ENCODE measurements at places on chromosomes 7 and 10.

GRCh38 chr7:83072576-83073517 is 89.8 kb downstream of the PCLO start:
- no peak for DNase-seq

DNA sequence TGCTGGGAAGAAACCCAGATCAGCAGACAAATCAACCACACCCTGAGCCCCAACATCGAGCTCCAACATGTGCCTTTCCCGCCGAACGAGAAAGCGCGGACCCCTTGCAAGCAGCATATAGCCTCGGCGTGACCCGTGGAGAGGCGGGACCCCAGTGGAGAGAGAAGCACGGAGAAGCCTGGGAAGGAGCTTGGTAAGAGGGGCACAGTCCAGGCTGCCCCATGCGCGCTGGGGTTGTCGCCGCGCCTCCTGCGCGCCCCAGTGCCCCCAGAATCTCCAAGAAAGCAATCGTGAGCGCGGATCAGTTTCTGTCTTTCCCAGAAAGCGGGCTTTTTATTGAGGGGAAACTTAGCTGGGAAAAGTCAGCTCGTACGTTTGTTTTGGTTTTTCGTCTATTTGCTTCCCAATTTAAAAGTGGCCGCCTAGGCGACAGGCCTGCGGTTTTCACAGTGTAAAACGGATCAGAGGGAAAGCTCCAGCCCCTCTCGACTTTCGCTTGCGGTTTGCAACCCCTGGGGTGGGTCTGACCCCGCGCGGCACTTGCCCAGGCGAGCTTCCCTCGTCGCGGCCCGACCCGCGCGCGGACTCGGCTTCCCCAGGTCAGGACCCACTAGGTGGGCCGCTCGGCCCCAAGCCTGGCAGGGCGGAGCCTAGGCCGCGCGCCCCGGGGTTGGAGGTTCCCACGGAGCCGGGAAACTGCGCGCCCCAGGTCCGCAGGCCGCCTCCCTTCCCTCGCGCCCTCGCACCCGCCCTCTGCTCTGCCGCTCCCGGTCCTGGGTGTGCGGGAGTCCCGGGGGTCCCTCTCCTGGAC is 31.1 kb downstream of the SKIDA1 start:
- DNase-seq: no peak

DNA sequence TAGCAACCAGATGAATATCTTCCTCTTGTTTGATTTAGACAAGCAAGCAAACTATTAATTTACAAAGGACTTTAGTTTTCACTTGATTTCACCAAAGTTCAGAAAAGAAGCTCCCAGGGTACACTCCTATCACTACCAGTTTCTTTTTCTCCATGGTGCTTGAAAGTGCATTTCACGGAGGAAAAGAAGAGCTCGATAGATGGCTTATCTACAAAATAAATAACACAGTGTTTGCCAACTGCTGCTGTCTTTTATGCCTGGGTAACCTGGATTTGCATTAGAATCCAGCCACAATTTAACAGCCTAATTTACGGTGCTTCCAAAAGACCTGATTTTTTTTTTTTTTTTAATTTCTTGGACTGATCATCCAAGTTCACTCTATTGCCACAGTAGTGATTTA is 275.7 kb downstream of the GPR37 start:
- no peak for DNase-seq

GRCh38 chr7:29005829-29006228 is 47.7 kb upstream of the TRIL start:
- no peak for DNase-seq

DNA sequence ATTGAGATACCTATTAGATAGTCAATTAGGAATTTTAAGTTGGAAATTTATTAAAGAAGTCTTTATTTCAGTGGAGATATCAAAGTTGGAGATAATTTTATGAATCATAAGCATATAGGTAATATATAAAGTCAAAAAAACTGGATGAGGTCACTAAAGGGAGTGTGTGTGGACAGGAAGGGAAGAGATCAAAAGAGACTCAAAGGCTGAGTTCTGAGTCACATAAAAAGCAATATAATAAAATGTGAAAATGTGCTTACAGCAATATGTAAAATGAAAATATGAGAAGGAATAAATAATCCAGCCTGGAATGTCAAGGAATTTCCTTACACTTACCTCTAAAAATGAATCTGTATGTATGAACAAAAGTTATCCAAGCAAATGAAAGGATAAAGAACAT is 583.3 kb upstream of the SORCS1 start:
- DNase-seq: no peak

DNA sequence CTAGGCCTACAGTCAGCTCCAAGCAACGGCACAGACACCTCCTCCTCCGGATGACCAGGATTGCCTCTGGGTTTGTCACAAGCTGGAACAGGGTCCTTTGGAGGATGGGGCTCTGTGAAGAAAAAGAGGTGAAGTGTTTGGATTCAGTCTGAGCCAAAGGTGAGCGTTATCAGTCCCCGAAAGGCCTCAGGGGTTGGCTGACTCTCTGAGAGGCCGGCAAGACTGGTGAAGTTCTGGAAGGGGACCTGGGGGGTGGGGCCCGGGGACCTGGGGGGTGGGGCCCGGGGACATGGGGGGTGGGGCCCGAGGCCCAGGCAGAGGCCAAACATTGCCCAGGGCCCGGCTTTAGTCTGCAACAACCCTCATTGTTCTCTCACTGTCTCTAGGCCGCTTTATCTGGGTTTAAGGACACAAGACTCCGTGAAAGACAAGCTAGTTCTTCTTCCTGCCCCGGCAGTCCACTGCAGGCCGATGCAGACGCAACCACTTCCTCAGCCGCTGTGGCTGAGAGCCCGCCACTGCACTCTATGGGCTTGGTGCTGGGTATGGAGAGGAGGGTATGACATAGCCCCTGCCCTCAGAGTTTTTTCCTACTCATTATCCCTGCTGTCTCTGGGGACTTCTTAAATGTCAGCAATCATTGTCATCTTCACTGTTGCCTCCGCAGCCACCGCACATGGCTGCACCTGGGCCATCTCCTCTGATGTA is 27.4 kb upstream of the PSAP start:
- no peak for DNase-seq

GRCh38 chr10:52566471-52567246 is 205.9 kb downstream of the MBL2 start:
- DNase-seq: no peak

- no peak for DNase-seq
These were observed 111.0 kb downstream of the NRP1 start for GRCh38 chr10:33223326-33224000.

DNA sequence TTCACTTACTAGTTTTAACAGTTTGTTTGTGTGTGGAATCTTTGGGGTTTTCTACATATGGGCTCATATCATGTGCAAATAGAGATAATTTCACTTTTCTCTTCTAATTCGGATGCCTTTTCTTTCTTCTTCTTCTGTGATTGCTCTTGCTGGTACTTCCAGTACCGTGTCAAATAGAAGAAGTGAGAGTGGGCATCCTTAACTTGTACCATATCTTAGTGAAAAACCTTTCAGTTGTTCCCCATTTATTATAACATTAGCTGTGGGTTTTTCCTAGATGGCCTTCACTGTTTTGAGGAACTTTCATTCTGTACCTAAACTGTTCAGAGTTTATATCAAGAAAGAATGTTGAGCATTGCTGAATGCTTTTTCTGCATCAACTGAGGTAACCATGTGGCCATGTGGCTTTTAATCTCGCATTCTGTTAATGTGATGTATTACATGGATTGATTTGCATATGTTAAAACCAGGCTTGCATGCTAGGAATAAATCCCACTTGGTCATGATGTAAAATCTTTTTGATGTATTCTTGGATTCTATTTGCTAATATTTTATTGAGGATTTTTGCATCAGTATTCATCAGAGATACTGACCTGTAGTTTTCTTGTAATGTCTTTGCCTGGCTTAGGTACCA is 78.7 kb downstream of the FAM107B start:
- no peak for DNase-seq

GRCh38 chr7:142481548-142481947 is 223.7 kb upstream of the PRSS58 start:
- no peak for DNase-seq

GRCh38 chr10:32161586-32161985 is 105.4 kb upstream of the KIF5B start:
- no peak for DNase-seq

DNA sequence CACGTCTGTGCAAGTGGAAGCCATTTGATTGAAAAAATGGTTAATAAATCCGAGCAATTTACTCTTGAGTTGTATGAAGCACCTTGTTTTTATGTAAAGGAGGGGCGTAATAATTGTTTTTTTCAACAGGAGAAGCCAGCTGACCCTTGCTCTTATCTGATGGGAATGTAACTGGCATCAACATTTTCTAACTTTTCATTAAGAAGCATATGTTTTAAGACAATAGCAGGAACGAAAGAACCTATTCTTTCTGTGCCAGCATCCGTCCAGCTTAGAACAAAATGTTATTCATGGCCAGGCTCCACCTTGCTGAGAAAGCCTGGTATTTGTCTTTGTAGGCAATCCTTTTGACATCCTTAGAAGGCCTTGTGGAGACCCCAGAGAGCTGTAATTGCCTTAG is 22.2 kb upstream of the AFAP1L2 start:
- DNase-seq: no peak

DNA sequence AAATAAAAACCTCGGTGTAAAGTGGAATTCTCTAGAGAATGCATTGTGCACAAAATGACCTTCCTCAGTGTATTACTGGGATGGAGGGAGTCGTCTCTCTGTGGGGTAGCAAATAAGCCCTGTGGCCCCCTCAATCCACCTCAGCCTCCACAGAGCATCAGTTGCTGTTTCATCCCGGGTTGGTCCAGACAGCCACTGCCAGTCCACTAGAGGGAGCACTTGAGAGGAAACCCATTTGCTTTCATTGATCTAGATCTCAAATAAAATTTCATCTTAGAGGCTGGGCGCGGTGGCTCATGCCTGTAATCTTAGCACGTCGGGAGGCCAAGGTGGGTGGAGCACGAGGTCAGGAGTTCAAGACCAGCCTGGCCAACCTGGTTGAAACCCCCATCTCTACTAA is 1128.7 kb downstream of the CNTNAP2 start:
- peak; percentile 3 for DNase-seq

GRCh38 chr7:108456845-108457540 is 757 bp upstream of the NRCAM start:
- DNase-seq: no peak

DNA sequence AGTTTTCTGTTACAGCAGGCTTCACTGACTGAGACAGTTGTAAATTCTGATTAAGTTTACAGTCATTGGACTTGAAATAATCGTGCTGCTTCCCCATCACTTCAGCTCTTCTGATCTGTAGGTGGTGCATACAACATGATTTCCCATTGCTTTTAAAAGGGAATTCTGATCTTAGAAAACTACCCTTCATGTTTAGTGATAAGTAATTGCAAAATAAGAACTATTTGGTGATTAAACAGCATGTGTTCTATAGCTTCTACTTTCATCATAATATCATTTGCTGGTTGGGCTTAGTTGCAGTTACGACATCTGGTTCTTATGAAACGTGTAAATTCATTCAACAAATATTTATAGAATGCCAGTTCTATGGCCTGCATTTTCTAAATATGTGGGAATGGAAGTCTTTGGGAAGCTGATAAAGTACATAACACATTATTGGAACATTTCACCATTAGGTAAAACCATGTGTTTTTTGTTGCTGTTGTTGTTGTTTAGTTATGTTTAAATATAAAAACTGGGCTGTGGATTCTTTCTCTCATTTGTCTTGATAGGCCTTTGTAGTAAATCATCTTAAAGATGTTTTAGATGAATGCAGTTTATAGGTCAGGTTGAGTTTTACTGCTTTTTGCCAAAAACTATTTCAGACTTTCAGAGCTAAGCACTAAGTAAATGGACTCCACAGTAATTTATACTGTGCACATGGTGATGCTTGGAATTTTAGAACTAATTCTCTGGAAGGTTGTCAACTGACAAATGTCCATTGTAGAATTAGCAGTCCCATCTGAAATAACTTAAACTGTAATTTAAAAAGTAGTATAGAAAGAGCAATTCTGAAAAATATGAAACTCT is 13.1 kb downstream of the GNAI1 start:
- no peak for DNase-seq

GRCh38 chr10:132706701-132707100 is 79.2 kb downstream of the NKX6-2 start:
- DNase-seq: no peak

DNA sequence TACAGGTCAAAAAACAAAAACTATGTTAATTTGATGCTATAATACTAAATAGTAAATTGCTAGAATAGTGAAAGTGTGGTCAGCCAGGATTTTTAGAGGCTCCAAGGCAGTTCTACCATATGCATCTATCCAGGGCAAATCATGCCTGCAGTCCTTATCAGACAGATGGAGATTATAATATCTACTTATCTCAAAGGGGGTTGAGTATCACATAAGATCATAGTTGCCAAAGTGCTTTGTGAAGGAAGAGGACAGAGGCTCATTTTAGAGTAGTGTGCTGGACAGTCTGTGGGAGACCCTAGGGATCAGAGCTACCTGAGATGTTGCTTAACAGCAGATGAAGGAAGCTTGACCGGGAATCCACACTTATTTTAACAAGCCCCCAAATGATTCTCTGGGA is 3.2 kb downstream of the ICA1 start:
- DNase-seq: no peak

GRCh38 chr7:51349820-51350545 is 33.4 kb upstream of the COBL start:
- DNase-seq: no peak

DNA sequence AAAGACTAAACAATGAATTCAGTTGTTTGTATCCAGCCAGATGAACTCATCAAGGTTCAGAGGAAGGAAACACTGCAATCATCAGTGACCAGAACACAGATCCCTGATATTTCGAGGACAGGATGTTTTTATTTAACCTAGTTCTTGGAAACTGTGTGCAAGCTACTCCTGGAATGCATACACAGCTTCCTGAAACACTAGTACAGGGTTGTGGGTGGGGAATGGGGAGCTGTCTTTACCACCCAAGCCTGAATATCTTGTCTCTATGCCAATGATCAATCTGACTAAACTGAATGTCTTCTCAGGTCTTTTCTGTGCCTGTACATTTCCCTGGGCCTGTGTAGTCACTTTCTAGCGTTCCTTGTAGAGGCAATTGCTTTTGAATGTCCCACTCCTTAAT is 374.6 kb downstream of the CALN1 start:
- DNase-seq: no peak

- DNase-seq: no peak
These were observed 40.3 kb downstream of the SLC25A28 start for GRCh38 chr10:99579971-99580370.

DNA sequence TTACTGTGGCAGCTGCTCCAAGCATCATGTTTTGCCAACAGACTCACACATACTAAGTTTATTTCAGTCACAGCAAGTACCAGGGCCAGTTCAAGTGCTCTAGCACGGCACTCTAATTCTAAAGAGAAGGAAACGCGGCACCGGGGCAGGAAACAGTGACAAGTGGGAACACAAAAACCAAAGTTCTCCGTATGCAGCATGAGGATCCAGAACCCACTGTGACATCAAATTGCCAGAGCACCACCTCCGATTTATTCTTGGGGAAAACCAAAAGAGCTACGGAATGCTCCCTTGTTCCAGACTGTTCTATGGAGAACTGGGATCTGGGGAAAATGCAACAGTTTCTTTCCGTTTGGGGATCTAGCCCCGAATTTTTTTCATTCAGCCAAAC is 448 bp upstream of the PTER start:
- DNase-seq: no peak

GRCh38 chr10:85936161-85936560 is 430.4 kb downstream of the GRID1 start:
- DNase-seq: no peak
